ENCODE measurements at places on chromosomes 12 and 14.

- DNase-seq: no peak
These were observed 456.2 kb downstream of the FOXG1 start for GRCh38 chr14:29222671-29223268.

- no peak for DNase-seq
These were observed 25.3 kb downstream of the PPFIBP1 start for GRCh38 chr12:27549236-27549800.

GRCh38 chr14:24366721-24367513 lies 1.1 kb upstream of the NFATC4 start:
- peak; percentile 23 for DNase-seq

DNA sequence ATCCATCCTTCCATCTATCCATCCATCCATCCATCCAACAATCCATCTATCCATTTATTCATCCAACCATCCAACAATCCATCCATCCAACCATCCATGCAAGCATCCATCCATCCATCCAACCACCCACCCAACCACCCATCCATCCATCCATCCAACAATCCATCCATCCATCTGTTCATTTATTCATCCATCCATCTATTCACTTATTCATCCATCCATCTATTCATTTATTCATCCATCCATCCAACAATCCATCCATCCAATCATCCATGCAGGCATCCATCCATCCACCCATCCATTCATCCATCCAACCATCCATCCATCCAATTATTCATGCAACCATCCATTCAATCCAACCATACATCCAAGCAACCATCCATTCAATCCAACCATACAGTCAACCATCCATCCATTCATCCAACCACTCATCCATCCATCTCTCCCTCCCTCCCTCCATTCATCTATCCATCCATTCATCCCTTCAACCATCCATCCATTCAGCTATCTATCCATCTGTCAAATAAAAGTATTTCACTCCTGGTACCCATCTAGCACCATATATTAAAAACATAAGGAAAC lies 86.1 kb downstream of the KSR2 start:
- DNase-seq: no peak

GRCh38 chr14:22432348-22432976 lies 156.6 kb downstream of the DAD1 start:
- DNase-seq: peak; percentile 70

- DNase-seq: no peak
These were observed 270.8 kb upstream of the BTG1 start for GRCh38 chr12:92416385-92416812.

DNA sequence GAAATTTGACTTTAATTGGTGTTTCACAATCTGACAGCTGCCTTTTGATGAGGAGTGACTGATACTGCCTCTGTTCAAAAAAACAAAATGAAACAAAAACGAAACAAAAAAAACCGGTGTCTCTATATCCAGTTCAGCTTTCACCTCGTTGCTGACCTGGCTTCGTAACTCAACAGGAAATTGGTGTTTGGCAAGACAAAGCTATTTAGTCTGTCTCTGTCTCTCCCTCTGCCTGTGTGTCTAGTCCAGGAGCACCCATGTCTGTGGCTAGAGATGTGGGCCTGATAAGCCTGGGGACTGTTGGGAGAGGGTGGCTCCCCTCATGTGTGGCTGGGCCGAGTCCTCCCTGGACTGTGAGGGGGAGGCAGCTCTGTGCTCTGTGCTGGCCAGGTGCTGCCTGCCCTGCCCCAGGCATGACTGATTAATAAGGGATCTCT lies 11.3 kb downstream of the CACNA1C start:
- peak; percentile 4 for DNase-seq

DNA sequence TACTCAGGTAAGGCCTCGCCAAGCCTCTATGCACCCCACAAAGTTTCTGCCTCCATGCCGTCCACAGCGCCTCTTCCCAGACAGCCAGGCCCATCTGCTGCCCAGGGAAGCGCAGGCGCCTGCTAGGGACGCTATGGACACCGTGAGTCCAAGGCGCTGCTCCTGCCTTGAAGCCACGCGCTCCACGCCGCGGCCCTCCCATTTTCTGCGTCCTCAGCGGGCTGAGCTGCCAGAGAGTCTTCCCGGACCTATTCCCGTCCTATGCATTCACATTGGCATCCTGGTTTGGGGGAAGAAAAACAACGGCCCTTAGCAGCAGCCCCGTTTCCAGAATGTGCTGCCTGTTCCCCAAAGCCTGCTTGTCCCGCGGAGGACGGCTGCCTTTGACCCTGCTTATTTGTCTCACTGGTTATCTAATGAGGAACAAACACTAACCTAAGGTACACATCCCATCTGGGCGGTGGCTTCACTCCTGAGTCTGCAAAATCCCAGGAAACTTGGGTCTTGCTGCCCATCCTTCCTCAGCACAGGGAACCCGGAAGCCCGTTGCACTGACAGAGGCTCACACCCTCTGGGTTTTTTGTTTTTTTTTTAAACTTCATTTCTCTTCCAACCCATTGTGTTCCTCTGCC lies 38.0 kb downstream of the MMAB start:
- no peak for DNase-seq

- no peak for DNase-seq
These were observed 227.2 kb downstream of the BTG1 start for GRCh38 chr12:91918431-91918830.

DNA sequence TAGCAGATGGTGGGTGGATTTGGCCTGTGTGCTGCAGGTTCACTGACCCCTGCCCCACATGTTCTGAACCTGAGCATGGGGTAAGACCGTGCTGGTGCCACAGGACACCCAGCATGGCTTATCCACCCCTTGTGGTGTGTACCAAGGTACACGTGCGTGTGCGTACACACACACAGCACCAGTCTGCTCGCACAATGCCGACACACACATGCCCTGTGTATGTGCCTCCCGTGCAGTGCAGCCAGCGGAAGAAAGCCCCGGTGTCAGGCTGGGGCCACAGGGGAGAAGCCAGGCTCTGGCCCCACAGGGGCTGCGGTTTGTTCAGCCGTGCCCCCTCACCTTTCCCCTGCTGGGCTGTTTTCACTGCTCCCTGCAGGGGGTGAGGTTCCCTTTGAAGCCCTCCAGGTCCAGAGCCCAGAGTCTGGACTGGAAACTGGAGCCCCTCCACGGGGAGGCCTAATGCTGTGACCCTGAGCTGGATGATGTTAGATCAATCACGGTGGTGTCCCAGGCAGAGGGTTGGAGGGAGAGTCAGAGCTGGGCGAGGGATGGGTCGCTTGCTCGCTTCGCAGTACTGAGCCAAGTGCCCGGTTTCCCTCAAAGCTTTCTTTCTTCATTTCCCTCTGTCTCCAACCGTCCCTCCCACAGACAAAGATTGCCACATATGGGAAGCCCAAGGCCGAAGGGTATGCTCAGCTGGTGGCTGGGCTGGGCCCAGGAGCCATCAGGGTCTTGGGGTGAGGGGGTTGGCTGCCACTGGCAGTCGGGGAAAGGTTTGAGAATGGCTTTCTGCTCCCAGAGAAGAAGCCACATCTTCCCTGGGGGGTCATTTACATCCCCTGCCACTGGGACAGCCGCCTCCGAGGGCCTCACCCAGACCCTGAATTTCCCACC lies 6.2 kb downstream of the DTX1 start:
- no peak for DNase-seq

- DNase-seq: no peak
These were observed 149.5 kb upstream of the PELI2 start for GRCh38 chr14:55968741-55969140.

DNA sequence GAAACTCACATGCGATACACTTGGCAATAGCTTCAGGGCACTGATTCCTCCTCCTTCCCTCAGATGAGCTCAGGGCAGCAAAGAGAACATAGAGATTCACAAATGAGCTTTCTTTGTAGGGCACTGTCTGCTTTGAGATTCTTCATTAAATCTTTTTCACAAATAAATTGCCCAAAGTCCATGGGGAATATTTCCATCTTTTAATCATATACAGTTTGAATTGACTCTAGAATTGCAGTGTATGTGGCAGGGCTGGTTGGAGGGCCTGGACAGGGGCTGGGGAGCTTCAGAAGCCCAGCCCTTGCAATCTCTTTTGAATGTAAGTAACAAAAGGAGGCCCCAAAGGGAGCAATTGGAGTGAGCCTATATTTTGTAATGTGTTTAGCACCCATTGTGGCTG lies 197.5 kb downstream of the NOVA1 start:
- DNase-seq: no peak

- DNase-seq: peak; percentile 3
These were observed 121.3 kb downstream of the RPS29 start for GRCh38 chr14:49464885-49465284.

DNA sequence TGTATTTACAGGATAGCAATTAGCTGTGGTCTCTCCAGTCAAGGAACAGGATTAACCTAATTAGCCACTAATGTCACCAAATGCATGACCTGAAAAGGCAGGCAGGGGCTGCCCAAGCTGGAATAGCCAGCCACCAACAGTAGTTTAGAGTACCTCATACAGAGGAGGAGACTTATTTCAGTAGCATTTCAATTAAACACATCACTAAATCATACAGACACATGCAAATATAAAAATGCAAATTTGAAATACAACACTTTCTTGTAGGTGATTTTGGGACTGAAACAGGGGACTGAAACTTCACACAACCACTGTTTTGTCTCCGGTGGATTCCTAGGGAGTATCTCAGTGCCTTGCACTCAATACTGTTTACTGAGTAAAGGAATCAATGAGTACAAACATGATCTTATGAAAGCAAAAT lies 636 bp upstream of the IFNG-AS1 start:
- DNase-seq: no peak

DNA sequence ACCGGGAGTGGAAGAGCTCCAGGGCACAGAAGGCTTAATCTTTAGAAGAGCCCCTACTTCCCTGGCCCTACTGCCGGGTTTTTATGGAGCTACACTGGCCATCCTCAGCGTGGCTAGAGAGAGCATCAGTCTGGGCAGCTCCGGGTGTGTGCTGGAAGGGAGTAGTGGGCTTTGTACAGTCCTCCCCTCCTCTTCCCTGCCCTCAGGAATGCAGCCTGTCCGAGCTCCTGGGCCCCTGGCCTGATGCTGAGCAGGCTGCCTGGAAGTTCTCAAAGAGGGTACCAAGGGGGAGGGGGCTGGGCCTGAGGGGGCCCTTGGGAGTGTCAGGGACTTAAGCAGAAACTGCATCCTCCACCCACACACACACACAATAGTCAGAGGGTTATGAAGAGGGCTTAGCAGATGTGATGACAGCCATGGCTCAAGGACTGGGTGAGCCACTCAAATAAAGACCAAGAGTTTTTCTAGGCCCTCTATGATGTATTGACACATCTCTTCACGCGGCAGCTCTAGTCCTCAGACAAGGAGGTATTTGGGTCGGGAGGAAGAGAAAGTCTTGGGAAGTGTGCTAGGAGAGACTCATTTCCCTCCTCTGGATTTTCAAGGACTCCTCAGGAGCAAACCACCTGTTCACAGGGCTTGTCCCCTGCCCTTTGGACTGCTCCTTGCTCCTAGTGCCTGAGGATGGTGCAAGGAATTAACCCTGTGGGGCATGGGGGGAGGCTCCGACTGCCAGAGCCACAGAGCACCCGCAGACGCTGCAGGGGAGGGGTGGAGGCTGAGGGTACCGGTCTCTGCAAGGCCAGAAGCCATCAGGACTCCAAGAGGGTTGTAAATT lies 16.5 kb upstream of the FIGNL2 start:
- no peak for DNase-seq

GRCh38 chr12:130351326-130351725 lies 13.6 kb downstream of the PIWIL1 start:
- DNase-seq: no peak

- DNase-seq: no peak
These were observed 161.2 kb downstream of the TTC8 start for GRCh38 chr14:88985654-88986053.

- DNase-seq: no peak
These were observed 203.7 kb downstream of the CACNA1C start for GRCh38 chr12:2256453-2256852.

DNA sequence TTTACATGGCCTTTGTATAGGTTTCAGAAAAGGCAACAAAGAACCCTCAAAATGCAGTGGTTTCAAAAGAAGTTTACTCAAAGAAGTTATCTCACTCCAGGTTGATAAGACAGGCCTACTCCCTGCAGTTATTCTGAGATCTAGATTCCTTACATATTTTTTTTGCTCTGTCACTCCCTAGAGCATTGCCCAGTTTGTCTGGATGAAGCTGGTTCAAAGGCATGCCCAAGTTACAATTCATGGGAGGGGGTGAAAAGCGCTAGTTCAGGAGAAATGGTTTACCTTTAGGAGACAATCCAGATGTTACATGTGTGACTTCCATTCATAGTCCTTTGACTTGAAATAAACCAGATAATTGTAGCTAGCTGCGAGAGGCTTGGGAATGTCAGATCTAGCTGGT lies 115.0 kb downstream of the TPH2 start:
- no peak for DNase-seq

- no peak for DNase-seq
These were observed 45.1 kb downstream of the AREL1 start for GRCh38 chr14:74667758-74668157.

DNA sequence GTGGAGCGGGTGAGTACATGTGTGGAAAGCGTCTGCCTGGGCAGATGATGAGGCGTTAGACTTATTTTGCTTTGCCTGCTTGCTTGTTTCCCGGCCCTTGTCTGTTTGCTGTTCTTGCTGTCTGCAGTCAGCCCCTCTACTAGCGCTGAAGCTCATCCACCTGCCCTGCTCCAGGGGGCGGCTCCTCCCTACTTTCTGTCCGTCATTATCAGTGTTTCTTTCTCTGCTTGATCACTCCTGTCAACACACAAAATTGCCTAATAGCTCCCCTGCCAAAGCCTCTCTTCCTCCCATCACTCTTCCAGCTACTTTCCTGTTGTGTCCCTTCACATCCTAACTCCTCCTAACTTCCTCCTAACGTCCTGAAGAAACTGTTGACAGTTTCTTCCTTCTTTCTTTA lies 34.9 kb upstream of the GALNT8 start:
- no peak for DNase-seq

DNA sequence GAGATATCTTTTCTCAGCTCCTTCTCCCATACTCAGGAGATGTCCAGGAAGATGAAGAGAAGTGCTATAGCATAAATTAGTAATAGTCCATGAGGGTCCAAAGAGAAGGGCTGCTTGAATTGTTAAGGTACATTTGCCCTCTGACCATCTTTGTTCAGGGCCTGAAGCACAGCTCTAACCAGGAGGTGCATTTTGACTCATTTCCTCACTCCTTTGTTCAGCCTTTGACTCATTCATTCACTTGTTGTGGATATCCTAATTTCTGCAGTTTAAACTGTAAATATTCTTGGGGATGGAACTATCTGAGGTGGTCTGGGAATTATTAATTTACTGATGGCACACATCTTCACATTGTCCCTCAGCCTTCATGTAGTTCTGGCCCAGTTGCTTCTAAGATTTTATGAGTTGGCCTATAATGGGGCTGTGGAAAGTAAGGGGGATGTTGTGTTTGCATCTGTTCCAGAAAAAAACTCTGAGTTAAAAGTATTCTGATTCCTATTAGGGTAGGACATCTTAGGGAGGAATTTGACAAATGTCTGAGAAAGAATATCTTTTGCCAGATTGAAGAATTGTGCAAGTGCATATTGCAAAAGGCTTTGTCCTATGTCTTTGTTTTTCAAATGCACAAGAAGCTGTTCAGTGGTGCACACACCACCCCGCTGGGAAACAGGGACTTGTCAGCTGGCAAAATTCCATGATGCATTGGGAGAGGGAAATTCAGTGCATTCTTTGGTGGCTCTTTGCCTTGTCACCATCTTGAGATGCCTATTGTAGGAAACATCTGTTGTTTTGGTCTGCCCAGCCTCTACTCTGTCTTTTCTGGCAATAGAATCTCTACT lies 22.1 kb downstream of the SMOC1 start:
- no peak for DNase-seq

Data from suppressor macrophage (primary cell).